NCI-H524 (cell line): ENCODE measurements at places on chromosomes 3 and 15.

- DNase-seq = no peak
Observed at GRCh38 chr3:176571926-176572325, 625.4 kb downstream of the TBL1XR1 start.

- no peak for DNase-seq
Observed at GRCh38 chr3:59731943-59732342, 682.1 kb upstream of the CFAP20DC start.

GRCh38 chr3:70856414-70857162, 544.1 kb upstream of the MDFIC2 start:
- DNase-seq = no peak

- DNase-seq = no peak
Observed at GRCh38 chr3:183653209-183654064, 18.0 kb downstream of the KLHL24 start.

- DNase-seq = no peak
Observed at GRCh38 chr15:38886315-38887163, 321.9 kb upstream of the RASGRP1 start.

DNA sequence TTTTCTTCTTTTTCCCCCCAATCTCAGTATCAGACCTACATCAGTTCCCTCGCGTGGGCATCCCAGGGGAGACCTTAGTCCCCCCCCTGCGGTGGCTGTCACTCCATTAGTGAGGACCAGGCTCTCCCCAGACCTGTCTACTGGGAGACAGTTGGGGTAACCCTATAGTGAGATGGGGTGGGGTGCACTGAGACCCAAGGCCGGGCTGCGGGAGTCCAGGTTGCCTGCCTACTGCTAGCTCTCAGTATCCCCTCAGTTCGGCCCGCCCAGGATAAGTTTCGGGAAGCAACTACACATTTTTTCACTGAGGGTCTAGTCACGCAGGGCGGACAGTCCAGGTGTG, 671 bp upstream of the DCUN1D1 start:
- DNase-seq = no peak

DNA sequence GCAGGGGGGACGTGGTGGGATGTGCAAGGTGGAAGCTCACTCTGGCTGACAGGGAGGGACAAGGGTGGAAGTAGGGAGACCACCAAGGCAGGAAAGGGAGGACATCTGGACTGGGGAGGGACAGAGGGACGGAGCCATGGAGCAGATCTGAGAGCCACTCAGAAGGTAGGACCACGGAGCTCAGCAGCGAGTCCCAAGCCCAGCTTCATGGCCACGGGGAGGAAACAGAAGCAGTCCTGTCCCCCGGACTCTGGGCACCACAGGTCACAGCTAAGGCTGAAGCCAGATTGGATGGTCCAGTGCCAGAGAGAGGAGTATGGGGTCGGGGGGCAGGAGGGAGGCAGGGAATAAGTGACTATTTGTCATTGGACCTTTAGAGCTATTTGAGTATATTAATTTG, 220.1 kb downstream of the TBC1D2B start:
- no peak for DNase-seq

GRCh38 chr3:103057003-103057402, 622.2 kb downstream of the ZPLD1 start:
- no peak for DNase-seq

DNA sequence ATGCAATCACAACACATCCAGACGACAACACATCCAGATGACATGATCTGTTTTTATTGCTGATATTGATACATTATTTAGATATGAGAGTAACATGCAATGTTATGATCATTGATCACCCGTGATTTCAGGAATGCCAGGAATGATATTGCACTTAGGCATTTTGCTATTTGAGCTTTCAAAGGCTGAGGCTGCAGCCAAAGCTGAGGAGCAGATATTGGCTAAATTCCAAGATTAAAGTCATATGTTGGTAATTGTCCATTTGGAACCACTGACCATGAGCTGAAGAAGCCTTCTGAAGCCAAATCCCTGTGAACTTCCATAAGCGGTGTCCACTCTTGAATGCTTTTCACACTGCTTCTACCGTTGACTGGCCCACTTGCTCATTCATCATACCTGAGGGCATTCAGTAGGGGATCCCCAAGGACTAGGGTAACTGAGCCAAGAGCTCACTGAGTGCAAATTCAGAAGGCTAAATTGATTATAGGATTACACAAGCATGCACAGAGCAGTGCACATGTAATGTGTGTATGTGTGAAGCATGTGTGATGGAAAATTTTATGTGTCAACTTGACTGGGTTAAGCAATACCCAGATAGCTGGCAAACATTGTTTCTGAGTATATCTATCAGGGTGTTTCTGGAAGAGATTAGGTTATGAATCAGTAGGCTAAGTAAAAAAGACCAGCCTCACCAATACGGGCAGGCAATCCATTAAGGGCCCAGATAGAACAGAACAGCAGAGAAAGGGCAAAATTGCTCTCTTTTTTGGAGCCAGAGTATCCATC, 92.1 kb upstream of the PLAAT1 start:
- no peak for DNase-seq

GRCh38 chr15:90957031-90957790, 2.5 kb downstream of the RCCD1 start:
- DNase-seq = no peak
